NCI-H460 (cell line): ENCODE measurements at places on chromosomes 4 and X. TPM values are rescaled to one million over a fixed set of nuclear protein-coding genes. Genes with fewer than 3 reads are reported as not detected.

The RASSF6 gene
- total RNA-seq: 0.07 and 0.29 TPM in 2 replicates

The NEIL3 gene
- total RNA-seq: 43.6 and 44.3 TPM in 2 replicates

The USP17L17 gene
- not detected in 2 replicates for total RNA-seq

The NUDT11 gene
- 29.4 and 30.6 TPM in 2 replicates for total RNA-seq

The CT47B1 gene
- not detected in 2 replicates for total RNA-seq

The PLAC1 gene
- total RNA-seq: 0.52 and 0.62 TPM in 2 replicates

The UBA6 gene
- 61.2 and 64.7 TPM in 2 replicates for total RNA-seq

The TCEANC gene
- total RNA-seq: 2.9 and 3.5 TPM in 2 replicates

The MAGEA12 gene
- not detected in 2 replicates for total RNA-seq

The GYPE gene
- 1.3 and 2.3 TPM in 2 replicates for total RNA-seq
